ENCODE measurements at places on chromosomes 5 and 9.

DNA sequence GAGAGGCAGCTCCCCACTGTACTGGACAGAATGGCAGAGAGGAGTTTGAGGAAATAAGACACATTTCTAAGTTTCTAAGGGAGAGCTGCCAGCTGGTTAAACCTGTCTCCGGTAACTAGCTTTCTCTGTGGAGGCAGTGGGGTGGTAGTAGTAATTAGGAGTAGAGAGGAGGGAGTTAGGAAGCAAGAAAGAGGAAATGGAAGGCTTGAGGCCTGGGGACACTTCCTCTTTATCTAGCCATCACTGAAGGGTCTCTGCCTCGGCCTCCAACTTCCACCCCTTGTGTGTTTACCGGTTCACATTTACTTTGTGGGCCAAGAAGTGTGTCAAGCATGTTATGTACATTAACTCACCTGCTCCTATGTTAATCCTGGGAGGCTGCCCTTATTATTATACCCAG lies 462.2 kb upstream of the DMAC1 start:
- no peaks in the 10 kb centered on the region for H3K36me3 ChIP-seq
- no peak overlapping the region for H3K27ac ChIP-seq
- H3K4me3 ChIP-seq, result no peak overlapping the region
- DNase-seq, result no peak

DNA sequence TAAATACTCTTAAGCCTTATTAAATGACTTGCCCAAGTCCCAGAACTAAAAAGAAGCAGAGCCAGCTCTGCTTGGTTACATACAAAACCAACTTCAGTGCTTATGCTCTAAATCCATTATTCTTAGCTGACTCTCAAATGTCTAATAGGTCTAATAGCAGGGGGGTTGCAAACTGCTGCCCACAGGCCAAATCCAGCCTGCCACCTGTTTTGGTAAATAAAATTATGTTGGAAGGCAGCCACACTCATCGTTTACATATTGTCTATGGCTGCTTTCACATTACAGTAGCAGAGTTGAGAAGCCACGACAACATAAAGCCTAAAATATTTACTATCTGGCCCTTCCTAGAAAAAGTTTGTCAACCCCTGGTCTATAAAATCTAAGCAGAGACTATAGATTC lies 69.0 kb downstream of the KLHL3 start:
- DNase-seq, result no peak
- peaks cover 24% of the 10 kb centered on the region for H3K4me1 ChIP-seq
- peak overlapping the region; percentile 35 for H3K27ac ChIP-seq
- no peaks in the 10 kb centered on the region for H3K27me3 ChIP-seq
- H3K36me3 ChIP-seq, result no peaks in the 10 kb centered on the region
- H3K4me3 ChIP-seq, result no peak overlapping the region

- no peaks in the 10 kb centered on the region for H3K27me3 ChIP-seq
- DNase-seq, result no peak
- no peak overlapping the region for H3K27ac ChIP-seq
- no peaks in the 10 kb centered on the region for H3K4me1 ChIP-seq
- H3K36me3 ChIP-seq, result no peaks in the 10 kb centered on the region
- no peak overlapping the region for H3K4me3 ChIP-seq
These were observed 18.3 kb downstream of the RNF180 start for GRCh38 chr5:64183956-64184355.

DNA sequence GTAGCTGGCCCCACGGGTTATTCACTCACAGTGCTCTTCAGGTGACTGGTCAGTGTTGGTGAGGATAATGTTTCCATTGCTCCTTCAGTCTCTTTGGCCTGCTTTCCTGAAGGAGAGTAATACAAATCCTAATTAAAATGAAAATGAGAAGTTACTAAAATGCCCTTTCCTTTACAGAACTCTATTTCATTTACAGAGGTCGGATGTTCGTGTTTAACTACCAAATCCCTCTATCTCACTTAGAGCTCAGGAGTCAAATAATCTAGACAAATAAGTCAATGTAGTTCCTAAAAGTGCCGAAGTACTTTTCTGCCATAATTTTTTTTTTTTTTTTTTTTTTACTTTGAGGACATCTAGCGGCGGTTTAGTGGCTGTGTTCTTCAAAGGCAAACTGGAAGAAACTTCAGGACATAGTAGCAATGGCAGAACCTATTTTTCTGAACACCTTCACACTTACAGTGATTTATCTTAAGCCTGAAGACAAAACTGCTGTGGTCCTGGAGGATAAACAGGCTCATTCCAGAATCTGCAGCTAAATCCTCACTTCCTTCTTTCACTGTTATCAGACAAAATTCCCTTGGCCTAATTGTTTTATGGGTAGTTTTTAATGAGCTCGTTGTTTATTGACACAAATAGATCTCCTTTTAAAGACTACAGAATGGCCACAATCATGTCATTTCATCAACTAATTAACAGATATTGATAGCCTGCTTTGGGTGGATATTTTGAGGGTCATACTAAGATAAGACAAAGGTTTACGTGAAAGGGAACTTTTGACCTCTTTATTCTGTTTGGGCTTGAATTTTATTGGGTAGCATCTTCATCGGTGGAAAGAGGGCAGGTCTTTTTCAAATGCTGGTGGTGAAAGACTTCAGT lies 207.6 kb upstream of the DMRTA1 start:
- no peak overlapping the region for H3K4me3 ChIP-seq
- H3K36me3 ChIP-seq, result no peaks in the 10 kb centered on the region
- no peaks in the 10 kb centered on the region for H3K27me3 ChIP-seq

GRCh38 chr5:23257656-23258055 lies 249.8 kb upstream of the PRDM9 start:
- H3K4me3 ChIP-seq, result no peak overlapping the region
- no peaks in the 10 kb centered on the region for H3K4me1 ChIP-seq
- H3K36me3 ChIP-seq, result no peaks in the 10 kb centered on the region
- DNase-seq, result no peak
- H3K27ac ChIP-seq, result no peak overlapping the region

GRCh38 chr5:156460471-156460870 lies 133.5 kb downstream of the SGCD start:
- no peaks in the 10 kb centered on the region for H3K4me1 ChIP-seq
- H3K27me3 ChIP-seq, result no peaks in the 10 kb centered on the region
- H3K27ac ChIP-seq, result no peak overlapping the region

- no peaks in the 10 kb centered on the region for H3K27me3 ChIP-seq
- H3K4me1 ChIP-seq, result peaks cover 7% of the 10 kb centered on the region
- H3K27ac ChIP-seq, result no peak overlapping the region
- H3K36me3 ChIP-seq, result no peaks in the 10 kb centered on the region
- H3K4me3 ChIP-seq, result no peak overlapping the region
These were observed 93.0 kb downstream of the THBS4 start for GRCh38 chr5:80128141-80128540.

DNA sequence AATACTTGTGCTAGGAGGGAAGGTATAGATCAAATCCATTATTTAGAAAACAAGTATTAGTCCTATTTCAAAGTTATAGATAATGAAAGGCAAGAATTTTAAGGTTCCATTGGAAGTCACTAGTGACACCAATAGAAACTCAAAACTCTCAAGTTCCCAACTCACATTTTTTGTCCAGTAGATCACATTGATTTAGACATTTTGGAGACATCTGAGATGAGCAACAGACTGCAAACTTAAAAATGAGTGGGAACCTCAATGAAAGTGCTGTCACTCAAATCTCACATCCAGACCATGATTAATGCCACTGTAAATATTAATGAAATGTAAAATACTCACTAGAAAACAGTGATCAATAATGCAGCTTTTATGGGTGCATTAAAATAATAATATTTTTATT lies 405.0 kb downstream of the ENC1 start:
- H3K27ac ChIP-seq, result no peak overlapping the region
- no peaks in the 10 kb centered on the region for H3K36me3 ChIP-seq
- H3K4me1 ChIP-seq, result no peaks in the 10 kb centered on the region
- H3K4me3 ChIP-seq, result no peak overlapping the region

GRCh38 chr5:172951371-172952033 lies 7.7 kb upstream of the RPL26L1 start:
- no peaks in the 10 kb centered on the region for H3K36me3 ChIP-seq
- DNase-seq, result no peak
- no peak overlapping the region for H3K4me3 ChIP-seq
- no peaks in the 10 kb centered on the region for H3K27me3 ChIP-seq

DNA sequence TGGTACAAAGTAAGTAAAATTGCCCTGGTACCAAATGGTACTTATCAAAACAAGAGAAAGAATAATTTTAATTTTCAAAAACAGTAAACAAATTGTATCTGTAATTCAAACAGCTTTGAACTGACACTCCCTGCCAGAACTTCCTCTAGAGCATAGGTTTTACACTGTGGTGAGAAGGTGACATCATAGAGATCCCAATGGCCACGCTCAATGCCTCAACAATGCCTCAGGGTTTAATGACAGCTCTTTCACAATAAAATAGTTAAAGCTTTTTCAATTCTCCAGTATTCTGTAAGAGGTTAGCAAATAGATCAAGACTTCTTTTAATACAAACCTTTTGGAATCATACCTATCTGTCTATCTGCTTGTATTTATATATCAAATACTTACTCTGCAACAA lies 437.1 kb downstream of the PRR16 start:
- H3K27me3 ChIP-seq, result no peaks in the 10 kb centered on the region
- H3K4me3 ChIP-seq, result no peak overlapping the region
- no peaks in the 10 kb centered on the region for H3K4me1 ChIP-seq
- H3K36me3 ChIP-seq, result no peaks in the 10 kb centered on the region

GRCh38 chr5:59905188-59905587 lies 11.7 kb upstream of the PDE4D start:
- no peak overlapping the region for H3K4me3 ChIP-seq
- DNase-seq, result no peak
- H3K4me1 ChIP-seq, result no peaks in the 10 kb centered on the region
- H3K27me3 ChIP-seq, result no peaks in the 10 kb centered on the region

DNA sequence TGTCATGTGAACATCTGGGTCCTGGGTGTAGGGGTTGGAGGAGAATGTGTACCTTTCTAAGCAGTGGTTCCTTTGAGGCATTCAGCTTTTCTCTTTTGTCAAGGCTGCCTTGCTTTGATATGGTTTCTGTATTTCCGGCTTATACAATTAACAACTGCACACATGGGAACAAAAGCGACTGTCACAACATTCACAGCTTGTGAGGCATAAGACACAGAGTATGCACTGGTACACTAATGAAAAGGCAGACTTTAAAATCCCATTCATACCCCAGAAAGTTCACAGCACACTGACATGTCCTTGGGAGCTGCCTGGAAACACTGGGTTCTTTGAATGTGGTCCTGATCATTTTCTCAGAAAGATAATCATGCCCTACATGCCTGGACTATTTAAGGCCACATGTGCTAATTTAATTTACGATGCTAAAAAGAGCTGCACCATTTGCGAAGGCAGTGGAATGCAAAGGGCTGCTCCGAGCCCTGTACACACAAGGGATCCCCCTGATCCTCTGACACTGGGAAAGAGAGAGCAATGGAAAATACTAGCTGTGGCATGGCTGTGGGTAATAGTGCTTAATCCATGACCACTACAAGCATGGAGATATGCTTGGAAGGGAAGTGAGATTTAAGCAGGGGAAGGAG lies 131.8 kb downstream of the EFNA5 start:
- H3K27me3 ChIP-seq, result no peaks in the 10 kb centered on the region
- H3K4me3 ChIP-seq, result no peak overlapping the region
- H3K36me3 ChIP-seq, result no peaks in the 10 kb centered on the region
- H3K27ac ChIP-seq, result no peak overlapping the region
- peaks cover 7% of the 10 kb centered on the region for H3K4me1 ChIP-seq

DNA sequence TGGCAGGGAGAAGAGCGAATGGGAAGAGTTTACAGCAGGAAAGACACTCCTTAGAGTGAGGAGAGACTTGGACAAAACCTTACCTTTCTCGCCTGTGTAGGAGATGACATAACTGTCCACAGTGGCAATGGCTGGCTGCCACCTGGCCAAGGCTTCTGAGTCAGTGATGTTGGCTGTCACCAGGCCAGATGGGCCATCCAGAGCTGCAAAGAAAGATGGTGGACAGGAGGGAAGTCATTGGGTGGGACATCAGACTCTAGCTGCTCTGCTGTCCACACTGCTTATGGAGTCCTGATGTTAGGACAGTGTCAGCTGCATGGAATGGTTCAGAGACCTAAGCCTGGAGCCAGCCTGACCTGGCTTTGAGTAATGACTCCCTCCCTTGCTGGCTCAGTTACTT lies 79.8 kb downstream of the TNC start:
- DNase-seq, result no peak
- no peaks in the 10 kb centered on the region for H3K27me3 ChIP-seq
- no peak overlapping the region for H3K4me3 ChIP-seq
- no peak overlapping the region for H3K27ac ChIP-seq

- DNase-seq, result no peak
- no peaks in the 10 kb centered on the region for H3K27me3 ChIP-seq
- H3K27ac ChIP-seq, result no peak overlapping the region
- no peak overlapping the region for H3K4me3 ChIP-seq
These were observed 19.2 kb downstream of the PPP2CA start for GRCh38 chr5:134206627-134207160.

DNA sequence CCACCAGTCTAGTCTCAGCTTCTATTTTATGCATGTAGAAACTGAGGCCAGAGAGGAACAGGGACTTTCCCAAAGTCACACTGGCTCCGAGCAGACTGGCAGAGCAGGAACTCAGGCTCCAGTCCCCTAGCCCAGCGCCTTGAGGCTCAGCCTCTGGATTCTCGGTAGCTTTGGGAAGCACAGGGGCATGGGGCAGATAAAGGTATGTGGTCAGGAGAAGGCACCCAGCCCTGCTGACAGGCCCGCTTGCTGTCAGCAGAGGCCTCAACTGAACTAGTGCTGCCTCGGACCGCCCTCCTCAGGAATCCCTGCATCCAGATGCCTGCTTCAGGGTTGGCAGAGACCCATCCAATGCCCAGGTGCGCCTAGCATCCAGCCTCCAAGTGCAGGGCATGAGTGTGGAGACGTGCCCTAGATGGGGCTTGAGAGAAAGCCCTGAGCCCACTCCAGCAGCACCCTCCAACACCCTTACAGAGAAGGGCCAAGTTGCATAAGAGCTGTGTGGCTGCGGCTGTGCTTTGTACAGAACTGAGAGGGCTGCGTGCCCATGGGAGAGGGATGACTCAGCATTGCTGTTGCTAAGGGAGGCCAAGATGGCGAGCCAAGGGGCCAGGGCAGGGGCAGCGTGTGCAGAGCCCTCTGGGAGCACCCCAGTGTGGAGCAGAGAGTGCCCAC lies 168.6 kb downstream of the MACROH2A1 start:
- no peaks in the 10 kb centered on the region for H3K4me1 ChIP-seq
- H3K27ac ChIP-seq, result no peak overlapping the region
- no peaks in the 10 kb centered on the region for H3K27me3 ChIP-seq
- no peaks in the 10 kb centered on the region for H3K36me3 ChIP-seq
- no peak for DNase-seq

- DNase-seq, result peak; percentile 72
- H3K36me3 ChIP-seq, result no peaks in the 10 kb centered on the region
- H3K27ac ChIP-seq, result peak overlapping the region; percentile 76
- H3K4me3 ChIP-seq, result peak overlapping the region; percentile 55
These were observed 43.1 kb downstream of the NACC2 start for GRCh38 chr9:136051837-136052471.

DNA sequence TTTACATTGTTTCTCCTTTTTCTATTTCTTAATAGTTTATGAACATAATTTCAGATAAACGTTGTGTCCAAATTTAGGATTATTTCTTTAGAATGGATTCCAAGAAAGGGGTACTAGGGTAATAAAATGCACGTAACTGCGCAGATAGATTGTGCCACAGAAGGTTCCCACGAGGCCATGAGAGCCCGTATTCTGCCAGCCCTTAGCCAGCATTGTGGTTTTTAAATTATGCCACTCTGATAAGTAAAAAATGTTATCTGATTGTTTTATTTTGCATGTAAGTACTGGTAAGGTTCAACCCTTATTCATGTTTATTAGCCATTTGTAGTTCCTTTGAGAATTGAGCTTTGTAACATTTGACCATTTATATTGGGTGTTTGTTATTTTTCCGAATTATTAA lies 88.7 kb downstream of the PRKACG start:
- H3K27ac ChIP-seq, result no peak overlapping the region
- peaks cover 3% of the 10 kb centered on the region for H3K4me1 ChIP-seq
- no peaks in the 10 kb centered on the region for H3K27me3 ChIP-seq
- no peak for DNase-seq
- no peak overlapping the region for H3K4me3 ChIP-seq
- no peaks in the 10 kb centered on the region for H3K36me3 ChIP-seq

All from pancreas (tissue), 10 donors.